ENCODE measurements at places on chromosomes 1 and 21. TPM values are rescaled to one million over a fixed set of nuclear protein-coding genes. Genes with fewer than 3 reads are reported as not detected.

- DNase-seq = no peak
Observed at GRCh38 chr1:235500971-235501540, 3.2 kb downstream of the B3GALNT2 start.

DNA sequence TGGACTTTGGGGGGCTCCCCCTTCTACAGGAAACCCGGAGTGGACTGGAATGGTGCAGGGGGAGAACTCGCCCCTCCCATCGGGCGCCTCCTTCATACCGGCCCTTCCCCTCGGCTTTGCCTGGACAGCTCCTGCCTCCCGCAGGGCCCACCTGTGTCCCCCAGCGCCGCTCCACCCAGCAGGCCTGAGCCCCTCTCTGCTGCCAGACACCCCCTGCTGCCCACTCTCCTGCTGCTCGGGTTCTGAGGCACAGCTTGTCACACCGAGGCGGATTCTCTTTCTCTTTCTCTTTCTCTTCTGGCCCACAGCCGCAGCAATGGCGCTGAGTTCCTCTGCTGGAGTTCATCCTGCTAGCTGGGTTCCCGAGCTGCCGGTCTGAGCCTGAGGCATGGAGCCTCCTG, at the start of gene TNFRSF14:
Gene TNFRSF14 (plus strand): TSS at position 95 of the 401 bp plus-strand sequence. CDS start 294 bp downstream, at position 389.
- no peak for DNase-seq

DNA sequence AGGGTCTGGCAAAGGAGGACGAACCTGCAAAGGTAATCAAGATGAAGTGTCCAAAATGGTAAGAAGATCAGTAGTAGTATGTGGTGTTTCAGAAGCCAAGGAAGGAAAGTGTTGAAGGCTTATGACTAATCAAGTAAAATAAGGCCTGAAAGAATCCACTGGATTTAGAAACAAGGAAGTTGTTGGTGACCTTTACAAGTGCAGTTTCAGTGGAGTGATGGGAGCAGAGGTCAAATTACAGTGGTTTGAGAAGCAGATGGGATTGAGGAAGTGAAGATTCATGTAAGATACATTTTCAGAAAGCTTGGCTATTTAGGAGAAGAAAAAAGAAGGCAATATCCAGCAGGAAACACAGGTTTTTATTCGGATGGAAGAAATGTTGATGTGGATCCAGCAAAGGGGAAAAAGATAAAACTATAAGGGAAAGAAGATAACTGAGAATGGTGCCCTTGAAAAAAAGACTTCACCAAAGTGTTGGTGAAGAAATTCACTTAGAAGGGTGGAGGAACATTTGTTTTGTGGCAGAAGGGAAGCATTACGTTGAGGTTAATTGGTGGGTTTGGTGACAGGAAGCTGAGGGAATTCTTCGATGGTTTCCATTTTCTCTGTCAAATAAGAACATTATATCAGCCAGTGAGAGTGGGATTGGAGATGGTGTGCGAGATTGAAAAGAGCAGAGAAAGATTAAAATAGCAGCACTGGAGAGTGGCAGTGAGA, 2.1 kb downstream of the ARMH1 start:
- DNase-seq = no peak

DNA sequence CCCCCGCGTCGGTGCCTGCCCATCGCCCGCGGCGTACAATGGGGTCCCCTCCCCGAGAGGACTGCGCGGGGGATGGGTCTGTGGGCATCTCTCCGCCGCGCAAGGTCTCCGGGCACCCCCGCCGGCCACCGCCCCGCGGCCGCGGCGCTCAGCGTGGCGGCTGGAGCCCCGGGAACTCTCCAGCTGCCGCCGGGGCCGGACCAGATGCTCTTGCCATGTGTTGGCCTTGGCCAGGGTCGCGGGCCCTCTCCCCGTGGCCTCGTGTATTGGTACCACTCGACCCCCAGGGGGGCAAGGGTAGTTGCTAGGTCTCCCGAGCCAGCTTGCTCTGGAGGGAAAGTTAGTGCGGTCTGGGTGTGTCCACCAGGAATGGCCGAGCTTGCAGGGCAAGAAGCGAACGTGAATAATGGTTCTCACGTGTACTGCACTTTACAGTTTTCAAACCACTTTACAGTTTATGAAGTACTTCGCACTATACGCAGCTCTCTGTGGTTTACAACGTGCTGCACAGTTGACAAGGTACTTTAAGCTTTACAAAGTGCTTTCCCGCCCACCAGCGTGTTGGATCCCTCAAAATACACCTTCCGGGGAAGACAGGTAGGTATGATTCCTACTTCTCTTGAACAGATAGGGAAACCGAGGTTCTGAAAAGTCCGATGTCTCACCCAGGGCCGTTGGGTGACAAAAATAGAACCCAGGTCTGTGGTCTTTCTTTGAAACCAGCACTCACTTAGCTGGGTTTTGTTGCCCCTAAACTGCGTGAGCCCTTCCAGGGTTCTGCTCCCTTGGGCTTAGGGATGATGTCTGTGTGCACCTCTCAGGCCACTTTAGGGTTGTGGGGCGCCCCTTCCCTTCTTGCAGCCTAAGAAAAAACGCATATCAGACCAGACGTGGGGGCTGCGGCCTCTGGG, 1.2 kb downstream of the EPHB2 start:
- DNase-seq = no peak

GRCh38 chr1:225304996-225305395, 122.8 kb downstream of the LBR start:
- no peak for DNase-seq

GRCh38 chr1:37174341-37174740, 140.0 kb upstream of the GRIK3 start:
- no peak for DNase-seq

- DNase-seq = peak; percentile 69
Observed at GRCh38 chr1:22428672-22429071, 23.0 kb upstream of the ZBTB40 start.

GRCh38 chr1:8666389-8667167, 150.9 kb downstream of the RERE start:
- no peak for DNase-seq

The IL10 gene
- not detected for total RNA-seq

The ANKRD34A gene
- total RNA-seq = 1.1 TPM

The MCOLN3 gene
- total RNA-seq = 10.7 TPM

The TSTD1 gene
- total RNA-seq = 116 TPM

The LIPI gene
- not detected for total RNA-seq

The UBXN10 gene
- not detected for total RNA-seq

All from HCT116 (cell line).